ENCODE measurements at places on chromosomes 7 and 10. TPM values are rescaled to one million over a fixed set of nuclear protein-coding genes. Genes with fewer than 3 reads are reported as not detected.

DNA sequence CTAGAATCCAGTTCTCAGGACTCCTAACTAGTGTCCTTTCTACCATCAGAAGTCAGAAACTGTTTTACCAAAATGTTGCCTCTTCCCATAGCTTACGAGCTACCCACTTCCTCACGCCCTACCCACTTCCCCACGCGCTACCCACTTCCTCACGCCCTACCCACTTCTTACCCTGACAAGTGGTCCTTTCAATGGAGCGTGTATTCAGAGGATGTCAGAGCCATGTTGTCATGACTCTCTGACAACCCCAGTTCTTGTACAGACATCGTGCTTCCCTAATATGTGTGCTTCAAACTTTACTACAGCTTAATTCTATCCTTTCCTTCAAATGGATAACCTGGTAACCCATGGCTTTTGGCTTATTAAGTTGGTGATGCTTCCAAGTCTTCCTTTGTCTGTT, 84.8 kb upstream of the PHF14 start:
- H3K4me1 ChIP-seq, result peaks cover 12% of the 10 kb centered on the region
- no peaks in the 10 kb centered on the region for H3K36me3 ChIP-seq
- peak overlapping the region; percentile 45 for H3K27ac ChIP-seq
- peak; percentile 26 for DNase-seq
- peak overlapping the region; percentile 80 for H3K4me3 ChIP-seq

DNA sequence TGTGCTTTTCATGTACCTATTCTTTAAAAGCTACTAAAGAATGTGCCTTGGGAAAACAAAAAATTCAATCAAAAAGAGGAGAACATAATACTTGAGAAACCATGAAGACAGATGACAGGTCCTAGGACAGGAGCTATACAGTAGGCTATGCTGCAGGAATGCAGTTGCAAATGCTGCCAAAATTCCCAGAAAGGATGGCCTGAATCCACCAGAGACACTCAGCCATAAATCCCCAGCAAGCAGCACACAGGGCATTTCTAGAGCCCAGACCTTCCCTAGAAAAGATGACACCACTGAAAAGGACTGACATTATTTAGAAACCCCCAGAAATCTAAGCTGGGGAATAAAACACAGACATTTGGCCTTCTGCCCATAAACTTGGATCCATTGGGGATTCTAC, 237.3 kb downstream of the C7orf25 start:
- no peak overlapping the region for H3K27ac ChIP-seq
- peaks cover 4% of the 10 kb centered on the region for H3K27me3 ChIP-seq
- H3K36me3 ChIP-seq, result no peaks in the 10 kb centered on the region
- H3K4me1 ChIP-seq, result no peaks in the 10 kb centered on the region
- DNase-seq, result no peak

GRCh38 chr10:49528977-49529506, 9.9 kb downstream of the ERCC6 start:
- H3K27ac ChIP-seq, result peak overlapping the region; percentile 74
- DNase-seq, result no peak
- H3K36me3 ChIP-seq, result peaks cover 37% of the 10 kb centered on the region
- H3K4me1 ChIP-seq, result peaks cover 19% of the 10 kb centered on the region
- H3K27me3 ChIP-seq, result no peaks in the 10 kb centered on the region

DNA sequence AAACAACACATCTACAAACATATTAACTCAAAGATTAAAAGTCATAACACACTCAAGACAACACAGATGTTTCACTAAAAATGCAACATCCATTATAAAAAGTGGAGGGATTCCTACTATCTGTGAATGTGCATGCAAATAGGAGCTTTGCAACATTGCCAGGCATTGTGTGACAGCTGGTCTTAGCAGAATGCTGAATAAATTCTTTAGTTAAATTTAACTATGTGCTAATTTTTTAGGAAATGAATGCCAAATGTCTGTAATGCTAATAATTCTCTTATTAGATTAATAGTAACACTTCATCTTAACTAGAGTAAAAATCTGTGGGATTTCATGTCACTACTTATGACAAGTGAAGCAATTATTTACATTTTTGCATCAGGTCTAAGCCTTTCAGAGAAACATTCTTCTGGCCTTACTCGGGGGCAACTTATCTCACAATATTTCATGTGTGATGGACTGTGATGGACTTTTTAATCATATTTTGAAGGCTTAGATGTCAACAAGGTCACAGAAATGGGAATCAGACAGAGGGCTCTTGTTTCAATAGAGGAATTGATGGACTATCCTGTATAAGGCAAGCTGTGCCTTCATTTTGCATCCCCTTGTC, 524.6 kb upstream of the KCND2 start:
- H3K27me3 ChIP-seq, result no peaks in the 10 kb centered on the region
- no peak overlapping the region for H3K27ac ChIP-seq
- H3K4me3 ChIP-seq, result no peak overlapping the region

The GPR15LG gene
- not detected for polyA plus RNA-seq

GRCh38 chr10:95706990-95707389, 13.3 kb upstream of the TCTN3 start:
- peaks cover 8% of the 10 kb centered on the region for H3K4me1 ChIP-seq
- DNase-seq, result no peak
- no peak overlapping the region for H3K4me3 ChIP-seq
- no peaks in the 10 kb centered on the region for H3K27me3 ChIP-seq
- no peaks in the 10 kb centered on the region for H3K36me3 ChIP-seq
- H3K27ac ChIP-seq, result no peak overlapping the region

DNA sequence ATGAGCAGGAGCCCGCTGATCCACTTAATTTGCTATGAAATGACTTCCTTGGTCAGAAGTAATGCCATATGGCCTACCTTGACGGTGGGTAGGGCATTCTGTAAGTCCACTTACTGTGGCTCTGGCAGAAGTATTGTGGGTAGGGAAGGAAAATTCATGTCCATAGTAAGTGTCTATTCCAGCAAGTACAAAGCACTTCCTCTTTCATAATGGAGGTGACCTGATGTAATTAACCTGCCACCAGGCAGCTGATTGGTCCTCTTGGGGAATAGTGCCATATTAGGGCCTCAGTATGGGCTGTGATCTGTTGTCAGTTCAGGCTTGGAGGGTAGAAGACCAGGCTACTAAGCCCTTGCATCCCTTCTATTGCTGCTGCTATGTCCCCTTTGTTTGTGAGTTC, 103.9 kb downstream of the SLC37A3 start:
- no peaks in the 10 kb centered on the region for H3K27me3 ChIP-seq
- H3K27ac ChIP-seq, result no peak overlapping the region
- H3K36me3 ChIP-seq, result no peaks in the 10 kb centered on the region
- peaks cover 7% of the 10 kb centered on the region for H3K4me1 ChIP-seq

- no peak for DNase-seq
- no peaks in the 10 kb centered on the region for H3K27me3 ChIP-seq
- H3K4me1 ChIP-seq, result peaks cover 82% of the 10 kb centered on the region
- peak overlapping the region; percentile 33 for H3K4me3 ChIP-seq
- no peak overlapping the region for H3K27ac ChIP-seq
Measured at GRCh38 chr10:26779176-26779860, 81.4 kb downstream of the ABI1 start.

- H3K4me1 ChIP-seq, result peaks cover 7% of the 10 kb centered on the region
- DNase-seq, result peak; percentile 54
- H3K27me3 ChIP-seq, result no peaks in the 10 kb centered on the region
- H3K36me3 ChIP-seq, result no peaks in the 10 kb centered on the region
Measured at GRCh38 chr10:32379318-32379949, 32.5 kb upstream of the EPC1 start.

DNA sequence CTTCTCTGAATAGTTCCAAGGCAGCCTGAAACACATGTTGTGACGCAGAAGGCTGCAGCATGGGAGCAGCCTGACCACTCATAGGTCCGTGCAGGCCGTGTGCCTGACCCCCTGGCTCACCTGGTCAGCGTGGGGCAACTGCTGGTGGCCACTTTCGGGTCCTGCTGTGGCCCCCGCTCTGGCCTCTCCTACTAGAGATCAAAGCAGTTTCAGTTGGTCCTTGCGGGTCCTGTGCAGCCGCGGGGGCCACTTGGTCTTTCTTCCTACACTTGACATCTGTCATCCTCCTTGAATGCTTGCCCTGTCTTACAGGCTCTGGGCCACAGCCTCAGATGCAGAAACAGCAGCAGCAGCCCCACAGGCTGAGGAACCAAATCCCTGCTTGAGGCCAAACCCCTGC, 320.8 kb upstream of the ZNF32 start:
- H3K27ac ChIP-seq, result no peak overlapping the region
- H3K4me3 ChIP-seq, result no peak overlapping the region
- DNase-seq, result no peak

DNA sequence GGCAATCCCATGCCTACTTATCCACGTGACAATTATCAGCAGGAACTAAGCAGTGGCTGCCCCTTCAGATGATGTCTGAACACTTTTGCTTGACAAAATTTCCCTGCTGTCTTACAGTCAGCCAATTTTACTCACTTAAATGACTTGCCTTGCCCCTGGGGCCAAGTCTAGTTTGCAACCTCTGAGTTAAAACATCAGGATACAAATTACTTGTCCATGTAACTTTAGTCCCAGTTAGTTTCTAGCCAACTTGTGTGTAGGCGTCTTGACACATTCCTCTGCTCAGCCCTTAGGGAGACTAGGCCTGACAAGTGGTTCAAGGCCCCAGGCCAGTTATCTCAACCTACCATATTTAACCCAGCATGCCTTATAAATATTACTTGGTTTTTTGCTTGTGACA, 11.6 kb upstream of the TYSND1 start:
- H3K4me1 ChIP-seq, result peaks cover 26% of the 10 kb centered on the region
- H3K27ac ChIP-seq, result no peak overlapping the region
- no peaks in the 10 kb centered on the region for H3K27me3 ChIP-seq
- no peak overlapping the region for H3K4me3 ChIP-seq
- DNase-seq, result no peak

The CABCOCO1 gene
- not detected for polyA plus RNA-seq

- DNase-seq, result no peak
- no peak overlapping the region for H3K4me3 ChIP-seq
- no peaks in the 10 kb centered on the region for H3K27me3 ChIP-seq
- H3K36me3 ChIP-seq, result peaks cover 5% of the 10 kb centered on the region
- peaks cover 73% of the 10 kb centered on the region for H3K4me1 ChIP-seq
Measured at GRCh38 chr7:129913428-129913827, 39.3 kb downstream of the UBE2H start.

- no peak for DNase-seq
- H3K4me3 ChIP-seq, result no peak overlapping the region
- peaks cover 84% of the 10 kb centered on the region for H3K4me1 ChIP-seq
- no peaks in the 10 kb centered on the region for H3K36me3 ChIP-seq
- no peaks in the 10 kb centered on the region for H3K27me3 ChIP-seq
- H3K27ac ChIP-seq, result peak overlapping the region; percentile 94
Measured at GRCh38 chr10:79264942-79265341, 82.3 kb upstream of the PPIF start.

GRCh38 chr7:25636871-25637283, 408.6 kb upstream of the NPVF start:
- no peaks in the 10 kb centered on the region for H3K4me1 ChIP-seq
- H3K4me3 ChIP-seq, result no peak overlapping the region
- no peaks in the 10 kb centered on the region for H3K27me3 ChIP-seq
- no peak overlapping the region for H3K27ac ChIP-seq

DNA sequence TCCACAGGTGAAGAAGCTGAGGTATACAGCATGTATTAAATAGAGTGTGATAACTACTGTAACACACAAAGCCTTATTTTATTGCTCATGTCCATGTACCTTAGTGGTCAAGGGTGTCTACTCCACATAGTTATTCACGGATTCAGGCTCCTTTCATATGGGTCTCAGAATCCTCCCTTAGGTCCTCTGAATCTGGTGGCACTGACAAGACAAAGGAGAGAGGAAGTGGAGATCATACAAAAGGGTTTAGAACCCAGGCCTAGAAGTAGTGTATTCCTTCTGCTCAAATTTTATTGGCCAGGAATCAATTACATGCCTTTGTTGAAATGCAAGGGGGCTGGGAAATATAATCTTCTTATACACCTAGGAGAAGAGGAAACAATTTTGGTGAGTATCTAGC, 164.6 kb downstream of the PTEN start:
- H3K36me3 ChIP-seq, result no peaks in the 10 kb centered on the region
- no peak overlapping the region for H3K4me3 ChIP-seq
- H3K4me1 ChIP-seq, result peaks cover 16% of the 10 kb centered on the region
- peak overlapping the region; percentile 26 for H3K27ac ChIP-seq
- H3K27me3 ChIP-seq, result no peaks in the 10 kb centered on the region
- no peak for DNase-seq

DNA sequence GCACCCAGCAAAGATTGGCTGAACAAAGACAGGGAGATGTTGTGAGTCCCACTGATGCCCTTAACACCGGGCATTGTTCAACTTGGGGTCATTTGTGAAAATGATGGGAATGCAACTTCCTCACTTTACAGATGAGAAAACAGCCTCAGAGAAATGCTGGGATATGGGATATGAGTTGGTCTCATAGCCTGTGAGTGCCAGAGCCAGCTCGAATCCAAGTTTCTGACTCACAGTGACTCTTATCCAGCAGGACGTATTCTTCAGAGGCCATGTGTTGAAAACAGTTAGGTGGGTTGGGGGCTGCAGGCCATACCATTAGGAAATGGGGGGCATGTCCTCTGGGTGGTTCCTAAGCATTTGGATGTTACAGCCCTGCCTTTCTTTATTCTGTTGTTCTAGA, 45.2 kb downstream of the KIAA1217 start:
- DNase-seq, result no peak
- no peaks in the 10 kb centered on the region for H3K36me3 ChIP-seq
- no peaks in the 10 kb centered on the region for H3K4me1 ChIP-seq
- no peak overlapping the region for H3K27ac ChIP-seq
- H3K27me3 ChIP-seq, result no peaks in the 10 kb centered on the region

- no peak for DNase-seq
- H3K27ac ChIP-seq, result no peak overlapping the region
- peaks cover 44% of the 10 kb centered on the region for H3K4me1 ChIP-seq
- no peaks in the 10 kb centered on the region for H3K27me3 ChIP-seq
Measured at GRCh38 chr10:132681858-132682755, 103.8 kb downstream of the NKX6-2 start.

- H3K27ac ChIP-seq, result no peak overlapping the region
- H3K27me3 ChIP-seq, result no peaks in the 10 kb centered on the region
- no peak overlapping the region for H3K4me3 ChIP-seq
- no peaks in the 10 kb centered on the region for H3K4me1 ChIP-seq
- no peaks in the 10 kb centered on the region for H3K36me3 ChIP-seq
Measured at GRCh38 chr10:51786016-51786683, 86.8 kb upstream of the CSTF2T start.

The SUN1 gene
- polyA plus RNA-seq, result 49.1 TPM

- no peak for DNase-seq
- no peaks in the 10 kb centered on the region for H3K27me3 ChIP-seq
- H3K4me3 ChIP-seq, result no peak overlapping the region
- H3K4me1 ChIP-seq, result no peaks in the 10 kb centered on the region
Measured at GRCh38 chr10:85602306-85602705, 764.3 kb downstream of the GRID1 start.

DNA sequence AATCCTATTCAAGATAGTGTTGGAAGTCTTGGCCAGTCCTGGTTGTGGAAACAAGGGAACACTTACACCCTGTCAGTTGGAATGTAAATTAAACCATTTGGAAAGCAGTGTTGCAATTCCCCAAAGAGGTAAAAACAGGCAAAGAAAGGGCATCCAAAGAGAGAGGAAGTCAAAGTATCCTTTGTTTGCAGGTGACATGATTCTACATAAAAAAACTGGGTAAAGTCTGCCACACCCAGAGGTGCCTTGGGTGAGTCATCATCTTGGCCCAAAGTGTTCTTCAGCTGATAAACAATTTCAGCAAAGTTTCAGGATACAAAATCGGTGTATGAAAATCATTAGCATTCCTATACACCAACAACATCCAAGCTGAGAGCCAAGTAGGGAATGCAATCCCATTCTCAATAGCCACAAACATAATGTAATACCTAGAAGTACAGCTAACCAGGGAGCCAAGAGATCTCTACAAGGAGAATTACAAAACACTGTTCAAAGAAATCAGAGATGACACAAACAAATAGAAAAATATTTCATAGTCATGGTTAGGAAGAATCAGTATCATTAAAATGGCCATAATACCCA, 278.7 kb downstream of the SDK1 start:
- peaks cover 10% of the 10 kb centered on the region for H3K36me3 ChIP-seq
- H3K4me3 ChIP-seq, result no peak overlapping the region

GRCh38 chr10:62692085-62692484, 112.4 kb upstream of the ADO start:
- peaks cover 2% of the 10 kb centered on the region for H3K36me3 ChIP-seq
- peaks cover 45% of the 10 kb centered on the region for H3K4me1 ChIP-seq
- H3K27ac ChIP-seq, result no peak overlapping the region
- H3K4me3 ChIP-seq, result no peak overlapping the region

Data from naive B cell (primary cell).